ENCODE measurements at places on chromosomes 5 and 9. TPM values are rescaled to one million over a fixed set of nuclear protein-coding genes. Genes with fewer than 3 reads are reported as not detected.

GRCh38 chr9:134438195-134438788 lies 112.0 kb downstream of the RXRA start:
- H3K27me3 ChIP-seq = no peaks in the 10 kb centered on the region
- peaks cover 8% of the 10 kb centered on the region for H3K36me3 ChIP-seq
- H3K4me1 ChIP-seq = peaks cover 40% of the 10 kb centered on the region
- no peak for DNase-seq

- H3K4me1 ChIP-seq = no peaks in the 10 kb centered on the region
- H3K27ac ChIP-seq = no peak overlapping the region
- DNase-seq = no peak
- H3K36me3 ChIP-seq = peaks cover 20% of the 10 kb centered on the region
- no peak overlapping the region for H3K4me3 ChIP-seq
- H3K27me3 ChIP-seq = no peaks in the 10 kb centered on the region
These were observed 27.4 kb upstream of the SAP30L start for GRCh38 chr5:154418344-154418820.

GRCh38 chr5:114089259-114089658 lies 272.6 kb upstream of the KCNN2 start:
- H3K4me3 ChIP-seq = no peak overlapping the region
- peaks cover 4% of the 10 kb centered on the region for H3K36me3 ChIP-seq
- no peaks in the 10 kb centered on the region for H3K4me1 ChIP-seq
- H3K27ac ChIP-seq = no peak overlapping the region
- DNase-seq = no peak

DNA sequence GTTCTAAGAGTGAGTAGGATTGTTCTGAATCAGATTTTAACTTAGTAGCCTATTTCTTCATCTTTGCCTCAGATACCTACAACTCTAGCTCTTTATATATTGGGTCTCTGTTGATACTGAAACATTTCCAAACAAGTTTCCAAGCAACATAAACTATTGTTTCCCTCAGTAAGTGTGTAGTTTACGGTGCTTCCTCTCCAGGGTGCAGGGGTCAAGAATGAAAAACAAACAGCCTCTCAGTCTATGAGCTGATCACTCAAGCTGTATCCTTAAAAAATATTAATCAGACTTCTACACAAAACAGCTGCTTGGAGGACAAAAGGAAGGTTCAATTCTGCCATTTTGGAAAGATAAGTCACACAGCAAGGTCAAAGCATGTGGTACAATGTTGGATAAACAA lies 75.0 kb downstream of the ADAMTS12 start:
- H3K4me1 ChIP-seq = peaks cover 8% of the 10 kb centered on the region
- no peak for DNase-seq
- no peak overlapping the region for H3K27ac ChIP-seq
- no peaks in the 10 kb centered on the region for H3K36me3 ChIP-seq
- no peak overlapping the region for H3K4me3 ChIP-seq

The ADGRV1 gene
- 13.6 TPM for total RNA-seq

Data from type B pancreatic cell (in vitro differentiated cells).